ENCODE measurements at places on chromosomes 3 and 15.

GRCh38 chr15:62787401-62787800 lies 255.1 kb upstream of the TPM1 start:
- peaks cover 11% of the 10 kb centered on the region for H3K4me1 ChIP-seq
- no peaks in the 10 kb centered on the region for H3K36me3 ChIP-seq
- no peaks in the 10 kb centered on the region for H3K27me3 ChIP-seq
- no peak overlapping the region for H3K27ac ChIP-seq
- H3K4me3 ChIP-seq, result no peak overlapping the region
- DNase-seq, result no peak

- no peaks in the 10 kb centered on the region for H3K36me3 ChIP-seq
- no peak overlapping the region for H3K27ac ChIP-seq
- H3K27me3 ChIP-seq, result no peaks in the 10 kb centered on the region
- no peak for DNase-seq
- H3K4me1 ChIP-seq, result no peaks in the 10 kb centered on the region
These were observed 83.6 kb downstream of the IGSF11 start for GRCh38 chr3:118951089-118951488.

DNA sequence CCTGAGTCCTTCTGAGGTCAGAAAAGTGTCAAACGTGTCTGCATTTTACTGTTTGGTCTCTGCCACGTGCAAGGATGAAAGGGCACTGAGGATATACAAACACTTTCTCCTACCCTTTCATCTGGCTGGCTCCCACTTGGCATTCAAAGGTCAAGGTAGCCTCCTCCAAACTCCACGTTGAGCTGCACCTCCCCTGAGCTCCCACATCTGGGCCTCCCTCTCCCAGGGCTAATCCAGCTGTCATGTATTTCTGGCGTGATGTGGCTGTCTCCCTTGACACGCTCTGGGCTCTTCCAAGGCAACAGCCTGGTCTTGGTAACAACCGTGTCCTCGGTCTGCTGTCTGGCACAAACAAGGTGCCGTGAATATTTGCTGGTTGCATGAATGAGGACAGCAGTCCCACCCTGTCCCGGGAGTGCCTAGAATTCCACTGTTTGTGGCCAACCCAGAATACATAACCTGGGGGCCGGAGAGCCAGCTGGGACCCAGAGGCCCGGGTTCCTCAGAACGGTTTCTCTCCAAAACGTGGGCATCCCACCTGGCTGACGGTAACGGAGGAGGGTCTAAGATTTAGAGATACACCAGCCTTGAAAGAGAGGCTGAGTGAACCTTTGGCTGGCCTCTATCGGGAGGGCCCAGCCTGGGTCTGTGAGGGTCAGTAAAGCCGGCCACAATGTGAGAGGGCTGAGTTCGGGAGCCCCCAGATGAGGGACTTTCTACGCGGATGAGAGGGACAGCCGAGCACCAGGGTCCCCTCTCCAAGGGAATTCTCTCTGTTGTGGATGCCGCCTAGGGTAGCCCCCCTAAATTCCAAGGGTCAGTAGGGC lies 767 bp downstream of the GLT8D1 start:
- H3K4me1 ChIP-seq, result peaks cover 19% of the 10 kb centered on the region
- DNase-seq, result peak; percentile 46
- H3K27ac ChIP-seq, result peak overlapping the region; percentile 94
- no peaks in the 10 kb centered on the region for H3K27me3 ChIP-seq

DNA sequence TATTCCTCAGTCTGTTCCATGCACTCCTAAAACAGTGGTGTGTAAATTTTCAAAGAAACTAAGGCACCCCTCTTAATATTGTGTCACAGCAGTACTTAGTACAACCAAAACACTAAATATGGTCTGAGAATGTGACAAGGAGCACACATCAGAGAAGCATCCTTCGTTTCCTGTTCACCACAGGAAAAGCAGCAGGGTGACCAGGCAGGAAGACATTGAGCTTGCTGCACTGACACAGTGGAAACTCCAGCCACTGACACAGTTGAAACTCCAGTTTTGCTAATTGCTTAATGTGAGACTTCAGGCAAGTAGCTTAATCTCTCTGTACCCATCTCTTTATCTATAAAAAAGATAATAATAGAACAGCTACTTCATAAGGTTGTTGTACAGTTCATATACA lies 353.0 kb upstream of the RORA start:
- H3K27me3 ChIP-seq, result no peaks in the 10 kb centered on the region
- no peak for DNase-seq
- H3K4me3 ChIP-seq, result no peak overlapping the region
- H3K27ac ChIP-seq, result no peak overlapping the region
- H3K36me3 ChIP-seq, result no peaks in the 10 kb centered on the region
- H3K4me1 ChIP-seq, result no peaks in the 10 kb centered on the region

GRCh38 chr3:134976948-134977347 lies 181.9 kb downstream of the EPHB1 start:
- H3K27ac ChIP-seq, result no peak overlapping the region
- H3K27me3 ChIP-seq, result no peaks in the 10 kb centered on the region
- no peaks in the 10 kb centered on the region for H3K36me3 ChIP-seq
- no peaks in the 10 kb centered on the region for H3K4me1 ChIP-seq

- H3K4me3 ChIP-seq, result no peak overlapping the region
- H3K36me3 ChIP-seq, result no peaks in the 10 kb centered on the region
- no peak for DNase-seq
These were observed 405.7 kb upstream of the RORA start for GRCh38 chr15:61634837-61635236.

DNA sequence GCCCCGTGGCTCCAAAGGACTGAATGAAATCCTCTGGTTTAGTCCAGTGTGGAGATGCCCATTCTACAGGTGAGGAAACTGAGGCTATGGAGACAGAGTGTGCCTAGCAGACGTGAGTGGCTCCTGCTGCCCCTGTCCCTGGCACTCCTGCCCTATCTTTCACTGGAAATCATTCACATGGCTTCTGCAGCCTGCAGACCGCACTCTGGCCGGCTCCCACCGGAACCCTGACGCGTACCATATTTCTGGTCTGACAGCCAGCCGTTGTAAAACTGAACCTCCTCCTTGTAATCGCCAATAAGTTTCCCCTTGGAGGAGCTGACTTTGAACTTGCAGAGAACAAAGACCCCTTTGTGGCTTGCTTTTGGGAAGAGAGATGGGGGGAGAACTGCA lies 136.5 kb downstream of the CHSY1 start:
- peaks cover 17% of the 10 kb centered on the region for H3K4me1 ChIP-seq
- H3K27ac ChIP-seq, result peak overlapping the region; percentile 88
- H3K27me3 ChIP-seq, result no peaks in the 10 kb centered on the region
- no peak for DNase-seq
- H3K36me3 ChIP-seq, result no peaks in the 10 kb centered on the region
- H3K4me3 ChIP-seq, result no peak overlapping the region

DNA sequence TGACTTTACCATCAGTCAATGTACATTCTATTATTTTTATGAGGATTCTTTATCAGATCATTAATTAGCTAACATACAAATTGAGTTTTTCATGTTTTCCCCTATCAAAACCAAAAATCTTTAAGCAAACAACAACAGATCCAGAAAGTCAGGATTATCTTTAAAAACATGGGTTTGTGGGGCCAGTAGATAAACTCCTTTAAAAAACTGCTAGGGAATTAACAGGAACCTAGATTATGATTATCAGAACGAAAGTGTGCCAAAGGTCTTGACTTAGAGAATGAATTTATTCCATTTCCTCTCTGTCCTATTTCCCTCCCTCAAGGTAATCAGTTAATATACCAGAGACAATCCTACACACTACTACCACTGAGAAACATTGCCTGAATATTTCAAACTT lies 13.2 kb upstream of the CCDC13 start:
- H3K27ac ChIP-seq, result no peak overlapping the region
- peaks cover 4% of the 10 kb centered on the region for H3K36me3 ChIP-seq
- no peaks in the 10 kb centered on the region for H3K27me3 ChIP-seq
- H3K4me3 ChIP-seq, result no peak overlapping the region
- no peaks in the 10 kb centered on the region for H3K4me1 ChIP-seq

GRCh38 chr3:77411334-77411733 lies 371.4 kb downstream of the ROBO2 start:
- DNase-seq, result no peak
- no peaks in the 10 kb centered on the region for H3K4me1 ChIP-seq
- H3K36me3 ChIP-seq, result no peaks in the 10 kb centered on the region
- H3K27me3 ChIP-seq, result no peaks in the 10 kb centered on the region
- no peak overlapping the region for H3K4me3 ChIP-seq

DNA sequence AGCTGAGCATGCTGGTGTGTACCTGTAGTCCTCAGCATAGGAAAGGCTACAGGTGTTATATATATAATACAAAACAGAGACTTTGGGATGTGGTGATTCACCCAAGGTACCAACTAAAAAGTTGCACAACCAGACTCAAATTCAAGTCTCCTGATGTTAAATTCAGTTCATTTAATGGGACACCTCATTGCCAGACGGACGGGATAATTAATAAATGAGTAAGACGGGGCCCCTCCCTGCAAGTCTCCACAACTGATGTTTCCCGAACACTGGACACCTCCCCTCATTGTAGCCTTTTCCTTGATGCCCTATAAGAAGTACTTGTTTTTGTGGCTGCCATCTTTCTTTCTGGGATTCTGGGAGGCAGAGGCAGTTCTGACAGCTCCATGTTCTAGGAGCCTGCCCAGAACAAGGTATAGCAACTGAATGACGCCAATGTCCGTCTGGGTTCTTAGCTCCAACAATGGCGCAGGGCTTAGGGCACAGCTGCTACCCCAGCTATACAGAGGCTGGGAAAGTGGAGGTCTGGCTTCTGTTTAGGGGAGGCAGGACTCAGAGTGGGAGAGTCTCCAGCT lies 50.7 kb downstream of the CDC25A start:
- no peaks in the 10 kb centered on the region for H3K4me1 ChIP-seq
- no peaks in the 10 kb centered on the region for H3K27me3 ChIP-seq
- DNase-seq, result no peak
- H3K4me3 ChIP-seq, result no peak overlapping the region

DNA sequence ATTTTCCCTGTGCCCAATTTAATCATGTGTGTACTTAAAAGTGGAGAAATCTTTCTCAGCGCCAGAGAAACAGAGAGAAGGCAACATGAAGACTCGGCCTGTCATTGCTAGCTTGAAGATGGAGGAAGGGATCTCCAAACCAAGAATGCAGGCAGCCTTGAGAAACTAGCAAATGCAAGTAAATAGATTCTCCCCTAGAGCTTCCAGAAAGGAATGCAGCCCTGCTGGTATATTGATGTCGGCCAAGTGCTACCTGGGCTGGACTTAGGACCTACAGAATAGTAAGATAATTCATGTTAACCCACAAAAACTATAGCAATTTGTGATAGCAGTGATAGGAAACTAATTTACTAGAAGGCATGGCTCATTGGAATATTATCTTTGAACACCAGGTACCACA lies 150.9 kb upstream of the ABI3BP start:
- DNase-seq, result peak; percentile 42
- H3K36me3 ChIP-seq, result no peaks in the 10 kb centered on the region
- H3K4me1 ChIP-seq, result peaks cover 3% of the 10 kb centered on the region
- peak overlapping the region; percentile 14 for H3K27ac ChIP-seq

- no peaks in the 10 kb centered on the region for H3K4me1 ChIP-seq
- no peak overlapping the region for H3K27ac ChIP-seq
- H3K27me3 ChIP-seq, result no peaks in the 10 kb centered on the region
- no peak for DNase-seq
- no peak overlapping the region for H3K4me3 ChIP-seq
- H3K36me3 ChIP-seq, result no peaks in the 10 kb centered on the region
These were observed 422.4 kb upstream of the ATP11B start for GRCh38 chr3:182370949-182371348.

DNA sequence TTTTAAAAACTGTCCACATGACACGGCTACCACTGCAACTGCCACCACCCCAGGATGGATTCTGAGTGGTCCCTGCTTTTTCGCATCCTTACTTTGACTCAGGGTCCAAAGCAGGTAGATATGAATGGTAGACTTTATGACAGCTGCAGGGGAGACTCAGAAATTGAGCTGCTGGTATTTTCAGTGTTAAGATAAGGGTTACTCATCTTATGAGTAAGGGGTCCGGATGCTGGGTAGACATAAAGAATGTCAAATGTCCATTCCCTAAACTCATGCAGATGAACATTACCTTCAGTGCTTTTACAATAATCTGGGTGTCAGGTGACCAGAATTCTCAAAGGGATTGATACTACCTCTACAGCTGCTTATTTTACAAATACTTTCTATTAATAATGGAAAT lies 25.9 kb upstream of the BBX start:
- no peak for DNase-seq
- H3K4me1 ChIP-seq, result no peaks in the 10 kb centered on the region
- no peak overlapping the region for H3K4me3 ChIP-seq
- H3K36me3 ChIP-seq, result no peaks in the 10 kb centered on the region
- no peak overlapping the region for H3K27ac ChIP-seq

DNA sequence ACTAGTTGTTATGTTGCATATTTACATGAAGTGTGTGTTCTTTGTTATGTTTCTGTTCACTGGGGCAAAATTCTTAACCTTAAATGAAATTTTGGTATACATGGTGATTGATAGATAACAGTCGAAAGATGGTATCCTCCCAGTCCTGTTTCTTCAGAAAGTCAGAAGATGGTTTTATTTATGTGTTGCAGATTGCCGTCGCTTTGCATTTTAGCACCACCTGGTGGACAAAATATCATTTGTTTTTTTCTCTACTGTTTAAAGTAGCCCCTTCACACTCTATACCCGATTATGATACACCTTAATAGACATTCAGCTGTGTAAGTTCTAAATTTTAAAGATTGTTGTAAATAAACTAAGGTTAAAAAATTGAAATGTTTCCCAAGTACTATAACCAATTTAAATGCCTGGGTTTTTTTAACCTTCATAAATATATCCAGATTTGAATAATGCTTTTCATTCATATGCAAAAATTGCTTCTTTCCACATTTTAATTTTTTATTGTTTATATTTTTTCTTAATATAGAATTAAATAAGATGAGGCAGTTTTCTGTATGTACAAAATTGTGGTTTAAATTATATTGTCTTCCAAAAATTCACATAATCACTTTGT lies 152.2 kb downstream of the ALCAM start:
- H3K4me3 ChIP-seq, result no peak overlapping the region
- no peaks in the 10 kb centered on the region for H3K36me3 ChIP-seq
- no peak overlapping the region for H3K27ac ChIP-seq

DNA sequence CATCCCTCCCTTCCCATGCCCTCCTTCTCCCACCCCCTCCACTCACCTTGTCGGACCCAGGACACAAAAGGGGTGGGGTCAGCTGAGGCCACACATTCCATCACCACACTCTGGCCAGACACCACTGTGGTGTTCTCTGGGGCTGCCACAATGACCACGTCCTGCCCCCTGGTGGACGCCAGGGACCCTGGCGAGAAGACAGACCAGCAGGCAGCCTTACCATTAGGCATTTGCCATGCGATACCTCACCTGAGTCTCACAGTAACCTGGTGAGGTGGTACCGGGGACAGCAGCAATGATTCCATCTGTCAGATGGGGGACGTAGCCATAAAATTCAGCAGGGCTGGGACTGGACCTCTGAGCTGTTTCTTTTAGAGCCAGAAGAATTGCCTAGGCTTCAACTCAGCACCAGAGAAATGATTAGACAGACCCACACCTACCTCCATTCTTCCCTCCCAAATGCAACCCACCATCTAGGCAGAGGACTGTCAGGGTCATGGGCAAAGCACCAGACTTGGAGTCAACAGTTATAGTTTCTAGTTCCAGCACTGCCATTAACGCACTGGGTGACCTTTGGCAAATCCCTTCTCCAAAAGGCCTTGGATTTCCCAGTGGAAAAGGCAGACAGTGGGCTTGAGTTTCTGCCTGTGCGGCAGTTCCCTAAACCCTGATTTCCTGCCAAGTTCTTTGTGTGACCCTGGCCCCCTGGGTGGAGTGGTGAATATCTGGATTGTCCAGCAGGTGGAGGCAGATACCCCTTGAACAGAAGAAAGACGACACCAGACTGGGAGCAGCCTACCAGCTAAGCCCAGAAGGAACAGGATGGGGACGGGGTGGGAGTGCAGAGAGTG lies 21.8 kb downstream of the IGDCC4 start:
- H3K27me3 ChIP-seq, result peaks cover 13% of the 10 kb centered on the region
- H3K4me3 ChIP-seq, result no peak overlapping the region
- H3K27ac ChIP-seq, result no peak overlapping the region

Measured in hepatocyte (in vitro differentiated cells).